Aorta (tissue), 5 donors: ENCODE measurements at places on chromosomes 3 and 15.

- H3K27ac ChIP-seq: peak overlapping the region; percentile 63
- H3K4me3 ChIP-seq: no peak overlapping the region
- H3K27me3 ChIP-seq: no peaks in the 10 kb centered on the region
- peaks cover 15% of the 10 kb centered on the region for H3K36me3 ChIP-seq
- DNase-seq: no peak
Observed at GRCh38 chr15:90478846-90479481, 50.8 kb upstream of the CRTC3 start.

DNA sequence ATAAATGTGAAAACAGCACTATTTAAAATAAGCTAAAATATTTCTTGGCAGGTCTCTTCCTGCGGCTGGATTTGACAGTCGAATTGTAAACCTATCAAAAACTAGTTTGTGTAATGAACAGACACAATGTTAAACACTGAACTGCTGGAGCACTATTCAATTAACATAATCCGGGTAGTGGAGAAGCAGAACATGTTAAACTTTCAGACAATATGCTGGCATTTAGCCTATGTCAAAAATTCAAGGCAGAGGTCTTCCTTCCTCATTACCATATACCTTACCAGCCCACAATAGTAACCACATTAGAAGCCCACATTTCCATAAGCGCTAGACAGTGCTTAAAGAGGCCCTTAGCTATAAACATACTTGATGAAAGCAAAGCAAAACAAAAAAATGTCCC, 1042.9 kb downstream of the ROBO1 start:
- H3K4me3 ChIP-seq: no peak overlapping the region
- DNase-seq: no peak
- H3K4me1 ChIP-seq: peaks cover 4% of the 10 kb centered on the region
- no peaks in the 10 kb centered on the region for H3K36me3 ChIP-seq
- no peak overlapping the region for H3K27ac ChIP-seq

GRCh38 chr15:67696087-67696486, 129.2 kb upstream of the SKOR1 start:
- H3K27me3 ChIP-seq: no peaks in the 10 kb centered on the region
- no peak overlapping the region for H3K4me3 ChIP-seq
- no peak overlapping the region for H3K27ac ChIP-seq
- H3K36me3 ChIP-seq: peaks cover 2% of the 10 kb centered on the region
- no peak for DNase-seq

DNA sequence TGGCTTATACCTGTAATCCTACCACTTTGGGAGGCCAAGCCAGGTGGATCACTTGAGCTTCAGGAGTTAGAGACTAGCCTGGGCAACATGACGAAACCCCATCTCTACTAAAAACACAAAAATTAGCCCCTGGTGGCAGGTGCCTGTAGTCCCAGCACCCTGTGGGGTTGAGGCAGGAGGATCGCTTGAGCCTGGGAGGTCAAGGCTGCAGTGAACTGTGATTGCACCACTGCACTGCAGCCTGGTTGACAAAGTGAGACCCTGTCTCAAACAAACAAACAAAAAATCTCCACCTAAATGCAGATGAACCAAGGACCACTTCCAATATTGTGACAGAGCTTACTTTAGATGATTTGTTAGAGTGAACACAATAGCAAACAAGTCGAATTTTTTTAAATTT, 53.7 kb downstream of the TP53BP1 start:
- H3K4me3 ChIP-seq: no peak overlapping the region
- no peak for DNase-seq
- no peaks in the 10 kb centered on the region for H3K27me3 ChIP-seq
- H3K4me1 ChIP-seq: no peaks in the 10 kb centered on the region
- H3K27ac ChIP-seq: no peak overlapping the region

DNA sequence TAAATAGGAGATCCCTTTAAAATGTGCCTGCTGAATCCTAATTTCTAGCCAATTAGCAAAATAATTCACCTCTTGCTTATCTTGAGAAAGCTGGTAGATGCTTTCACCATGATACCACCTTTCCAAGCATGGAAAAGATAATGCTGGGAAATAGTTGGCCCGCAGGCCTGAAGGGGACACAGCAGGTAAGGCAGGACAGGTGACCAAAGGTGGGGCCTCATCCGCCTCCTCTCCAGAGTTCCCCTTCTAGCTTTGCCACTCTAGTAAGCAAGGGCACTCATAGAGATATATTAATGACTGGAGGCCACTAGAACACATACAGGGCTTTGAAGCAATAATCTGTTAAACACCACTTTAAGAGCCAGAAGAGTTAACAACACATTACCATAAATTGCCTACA, 45.5 kb downstream of the SATB1 start:
- H3K36me3 ChIP-seq: no peaks in the 10 kb centered on the region
- DNase-seq: no peak
- no peaks in the 10 kb centered on the region for H3K27me3 ChIP-seq
- no peak overlapping the region for H3K27ac ChIP-seq
- H3K4me3 ChIP-seq: no peak overlapping the region
